ENCODE measurements at places on chromosomes 7 and 10. TPM values are rescaled to one million over a fixed set of nuclear protein-coding genes. Genes with fewer than 3 reads are reported as not detected.

GRCh38 chr7:22677680-22678079, 49.3 kb upstream of the IL6 start:
- DNase-seq: no peak

DNA sequence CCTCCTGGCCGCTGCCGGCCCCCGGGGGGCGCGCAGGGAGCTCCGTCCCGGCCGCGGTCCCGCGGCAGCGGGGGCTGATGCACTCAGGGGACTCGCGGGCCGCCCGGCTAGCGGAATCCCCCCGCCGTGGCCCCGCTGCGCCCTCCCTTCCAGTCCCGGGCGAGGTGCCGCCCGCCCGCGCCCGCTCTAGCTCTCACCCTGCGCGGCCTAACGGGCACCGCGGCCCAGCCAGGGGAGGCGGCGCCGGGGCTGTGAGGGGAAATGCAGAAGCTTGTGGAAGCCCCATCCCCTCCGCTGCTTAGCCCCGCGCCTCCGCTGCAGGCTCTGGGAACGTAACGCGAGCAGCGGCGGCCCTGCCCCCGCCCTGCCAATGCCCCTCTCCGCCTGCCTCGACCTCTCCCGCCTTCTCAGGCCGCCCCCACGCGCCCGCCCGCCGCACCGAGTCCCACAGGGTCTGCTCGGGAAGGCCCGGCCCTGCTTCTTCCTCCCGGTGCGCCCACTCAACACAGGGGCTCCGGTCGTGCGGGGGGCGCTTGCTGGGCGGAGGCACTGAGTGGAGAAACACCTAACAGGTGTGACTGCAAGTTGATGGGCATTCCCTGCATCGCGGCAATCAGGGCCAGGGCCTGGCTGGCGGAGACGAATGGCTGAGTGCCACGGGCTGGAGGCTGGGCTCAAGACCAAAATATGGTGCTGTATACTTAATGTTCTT, 384 bp upstream of the TMEM229A start:
- peak; percentile 70 for DNase-seq

GRCh38 chr7:42677751-42678699, 233.8 kb downstream of the C7orf25 start:
- DNase-seq: no peak

GRCh38 chr10:132918617-132919373, 23.6 kb downstream of the CFAP46 start:
- DNase-seq: no peak

DNA sequence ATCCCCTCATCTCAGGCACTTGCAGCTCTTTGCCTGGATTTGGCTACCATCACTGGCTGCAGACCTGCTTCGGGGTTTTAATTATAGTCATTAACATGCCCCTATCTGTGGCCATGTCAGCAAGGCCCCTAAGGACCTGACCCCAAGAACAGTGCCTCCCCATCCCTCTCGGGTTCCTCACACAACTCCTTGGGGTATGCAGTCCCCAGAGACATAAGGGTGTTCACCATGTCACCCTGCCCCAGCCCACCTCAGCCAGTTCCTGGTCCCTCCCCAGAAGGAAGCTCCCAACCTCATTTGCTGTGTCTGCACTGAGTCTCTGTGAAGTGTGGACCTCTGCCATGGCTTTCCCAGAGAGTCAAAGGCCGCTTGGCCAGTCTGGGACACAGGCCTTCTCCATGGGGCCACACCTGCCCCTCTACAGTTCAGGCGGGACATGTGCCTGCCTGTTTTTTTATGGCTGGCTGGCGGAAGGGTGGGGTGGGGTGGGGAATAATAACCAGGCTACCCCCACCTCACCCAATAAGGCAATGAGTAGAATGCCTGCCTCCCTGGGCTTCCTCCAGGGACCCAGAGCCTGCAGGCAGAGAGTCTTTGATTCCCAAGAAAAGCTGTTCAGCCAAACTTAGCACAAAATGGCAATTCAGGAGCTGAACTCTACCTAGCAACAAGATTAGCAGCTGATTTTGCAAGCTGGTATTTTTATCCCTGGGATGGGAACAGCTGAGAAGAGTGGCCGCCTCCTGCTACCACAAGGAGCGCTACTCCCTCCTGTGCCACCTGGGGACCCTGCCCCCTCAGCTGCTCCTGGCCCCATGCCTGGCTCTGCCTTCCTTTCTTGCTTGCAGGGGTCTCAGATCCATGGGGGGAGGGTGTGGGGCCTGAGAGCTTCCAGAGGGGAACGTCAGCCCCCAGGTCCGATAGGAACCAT, 23.7 kb upstream of the CAMK2B start:
- no peak for DNase-seq

DNA sequence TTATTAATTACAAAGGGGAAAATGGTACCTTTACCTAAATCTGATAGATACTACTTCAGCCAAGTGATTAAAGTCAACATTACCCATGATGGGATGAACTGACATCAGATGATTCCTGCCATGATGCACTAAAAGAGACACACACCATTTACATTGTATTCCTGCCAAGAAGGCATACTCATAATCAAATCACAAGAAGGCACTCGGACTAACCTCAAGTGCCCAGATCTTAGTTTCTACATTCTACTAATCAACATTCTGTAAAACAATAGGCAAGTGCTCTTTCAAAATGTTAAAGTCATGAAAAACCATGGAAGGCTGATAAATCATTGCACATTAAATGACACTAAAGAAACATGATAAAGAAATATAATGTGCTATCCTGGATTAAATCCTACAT, 44.4 kb downstream of the SLC35G1 start:
- no peak for DNase-seq

- no peak for DNase-seq
Observed at GRCh38 chr7:107594961-107595737, 15.1 kb downstream of the BCAP29 start.

DNA sequence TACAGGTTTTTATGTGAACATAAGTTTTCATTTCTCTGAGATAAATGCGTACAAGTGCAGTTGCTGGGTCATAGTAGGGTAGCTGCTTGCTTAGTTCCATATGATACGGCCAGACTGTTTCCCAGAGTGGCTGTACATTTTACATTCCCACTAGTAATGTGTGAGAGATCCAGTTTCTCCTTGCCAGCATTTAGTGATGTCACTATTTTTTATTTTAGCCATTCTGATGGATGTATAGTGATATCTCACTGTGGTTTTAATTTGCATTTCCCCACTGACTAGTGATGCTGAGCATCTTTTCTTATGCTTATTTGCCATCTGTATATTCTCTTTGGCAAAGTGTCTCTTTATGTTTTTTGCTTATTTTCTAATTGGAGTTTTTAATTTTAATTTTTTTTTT, 4.2 kb downstream of the ZMIZ2 start:
- no peak for DNase-seq

DNA sequence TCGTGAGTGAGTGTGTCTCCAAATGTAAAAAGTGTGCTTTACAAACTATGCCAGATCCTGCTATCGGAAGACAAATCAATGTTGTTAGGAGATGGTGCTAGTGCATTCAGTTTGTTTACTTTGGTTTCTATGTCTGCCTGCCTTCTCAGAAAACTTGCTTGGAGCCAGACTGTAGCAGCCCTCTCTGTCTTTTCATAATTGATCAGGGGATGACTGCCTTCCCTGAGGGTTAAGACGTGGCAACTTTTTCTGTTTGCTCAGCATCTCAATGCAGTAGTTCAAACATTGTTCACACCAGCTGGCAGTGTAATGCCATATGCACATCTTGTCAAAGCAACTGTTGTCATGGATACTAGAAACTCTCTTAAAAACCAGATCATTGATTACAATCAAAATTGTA, 118.5 kb downstream of the FOXP2 start:
- DNase-seq: no peak

DNA sequence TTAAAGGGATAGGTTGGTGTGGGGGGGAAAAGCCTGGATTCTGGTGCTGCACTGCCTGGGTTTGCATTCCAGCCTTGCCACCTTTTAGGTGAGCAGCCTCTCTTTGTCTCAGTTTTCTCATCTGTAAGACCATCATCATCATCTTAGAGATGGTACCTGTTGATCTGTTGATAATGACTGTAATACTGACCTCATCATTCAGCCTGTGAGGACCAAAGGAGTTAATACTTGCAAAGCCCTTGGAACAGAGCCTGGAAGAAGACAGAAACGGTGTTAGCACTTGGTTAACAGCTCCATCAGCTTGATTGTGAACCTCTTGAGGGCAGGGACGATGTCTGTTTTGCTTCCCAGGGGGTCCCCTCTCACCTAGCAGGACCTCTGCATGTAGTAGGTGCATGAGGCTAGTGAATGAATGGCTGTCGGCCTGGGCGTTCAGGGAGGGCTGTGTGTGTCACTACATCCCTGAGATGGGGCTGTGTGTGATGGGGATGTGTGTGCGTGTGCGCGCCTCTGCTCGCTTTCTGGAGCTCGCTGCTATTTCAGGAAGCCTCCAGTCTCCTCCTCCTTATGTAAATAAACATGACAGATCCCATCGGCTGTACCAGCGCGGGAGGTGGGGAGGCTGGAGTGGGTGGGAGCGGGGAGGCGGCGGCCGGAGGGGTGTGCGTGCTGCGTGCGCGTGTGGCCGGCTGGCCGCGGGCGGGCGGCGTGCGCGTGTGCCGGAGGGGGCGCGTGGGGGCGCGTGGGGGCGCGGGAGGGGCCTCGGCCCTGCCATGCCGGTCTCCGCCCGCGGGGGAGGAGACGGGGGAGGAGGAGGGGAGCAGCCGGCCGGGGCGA, 61.2 kb downstream of the NEURL1 start:
- peak; percentile 85 for DNase-seq

- DNase-seq: no peak
Observed at GRCh38 chr7:103711413-103711812, 265.4 kb upstream of the SLC26A5 start.

DNA sequence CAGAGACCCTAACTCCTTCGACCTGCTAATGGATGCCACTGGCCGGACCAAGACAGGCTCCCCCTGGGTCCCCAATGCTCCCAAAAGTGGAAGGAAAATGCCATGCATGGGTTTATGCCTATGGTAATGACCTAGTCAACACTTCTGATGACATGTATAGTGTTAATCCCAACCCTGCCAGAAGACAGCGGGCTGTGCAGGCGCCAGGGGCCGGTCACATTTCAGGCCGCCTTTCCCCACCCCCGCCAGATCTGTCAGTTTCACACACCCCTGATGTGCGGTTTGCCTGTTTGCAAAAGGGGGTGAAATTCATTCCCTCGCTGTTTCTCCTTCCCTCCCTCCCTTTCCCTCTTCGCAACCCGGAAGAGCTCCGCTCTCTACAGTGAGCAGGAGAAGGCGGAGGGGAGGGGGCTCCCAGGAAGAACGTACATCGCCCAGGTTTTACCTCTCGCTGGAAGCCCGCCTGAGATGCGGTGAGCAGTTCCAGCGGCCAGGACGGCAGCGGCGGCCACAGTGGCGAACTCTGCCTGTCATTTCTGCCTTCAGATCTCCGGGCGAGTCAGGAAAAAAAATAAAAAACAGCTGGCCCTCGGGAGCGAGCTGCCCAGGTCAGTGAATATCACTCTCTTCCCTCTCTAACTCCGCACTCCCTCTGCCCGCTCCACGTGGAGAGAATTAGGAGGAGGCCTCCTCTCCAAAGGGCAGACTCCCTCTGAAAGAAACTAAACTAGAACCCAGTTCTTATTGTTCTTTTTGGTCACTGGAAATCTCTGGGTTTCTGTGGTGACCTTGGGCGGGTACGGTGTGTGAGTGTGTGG, 9.4 kb upstream of the GATA3 start:
- no peak for DNase-seq

DNA sequence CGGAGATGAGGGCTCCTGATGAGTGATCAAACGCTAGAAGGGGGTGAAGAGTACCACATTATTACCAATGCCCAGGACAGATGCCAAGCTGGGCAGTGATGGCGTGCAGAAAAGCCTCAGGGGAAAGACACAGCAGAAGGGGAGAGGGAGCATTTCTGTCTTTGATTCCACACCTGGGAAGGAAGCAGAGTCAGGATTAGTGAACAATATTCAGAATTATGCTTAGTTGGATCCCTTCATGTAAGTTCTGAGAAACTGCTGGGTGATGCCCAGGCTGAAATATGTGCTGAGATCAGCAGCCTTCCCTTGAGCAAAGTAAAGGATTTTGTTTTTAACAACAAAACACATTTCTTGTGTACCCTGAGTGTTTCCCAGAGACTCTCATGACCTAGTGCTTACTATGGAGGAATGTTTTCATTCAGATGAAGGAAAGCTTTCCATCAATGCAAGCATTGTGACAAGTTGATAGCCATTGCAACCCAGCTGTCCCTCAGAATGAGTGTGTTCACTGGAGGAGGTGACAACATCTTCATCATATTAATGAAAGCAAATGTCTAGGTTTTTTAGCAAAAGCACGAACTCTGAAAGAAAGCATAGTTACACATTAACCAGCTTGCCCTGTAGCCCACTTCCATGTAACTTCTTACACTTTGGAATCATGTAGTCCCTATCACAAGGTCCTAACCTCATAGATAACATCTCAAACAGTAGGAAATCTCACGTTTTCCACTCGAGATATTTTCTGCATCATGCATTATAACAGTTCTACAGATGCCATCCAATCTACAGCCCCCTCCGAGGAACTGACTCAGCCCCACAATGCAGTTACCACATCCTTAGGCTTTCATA, 23.8 kb upstream of the AKR1C1 start:
- DNase-seq: no peak

DNA sequence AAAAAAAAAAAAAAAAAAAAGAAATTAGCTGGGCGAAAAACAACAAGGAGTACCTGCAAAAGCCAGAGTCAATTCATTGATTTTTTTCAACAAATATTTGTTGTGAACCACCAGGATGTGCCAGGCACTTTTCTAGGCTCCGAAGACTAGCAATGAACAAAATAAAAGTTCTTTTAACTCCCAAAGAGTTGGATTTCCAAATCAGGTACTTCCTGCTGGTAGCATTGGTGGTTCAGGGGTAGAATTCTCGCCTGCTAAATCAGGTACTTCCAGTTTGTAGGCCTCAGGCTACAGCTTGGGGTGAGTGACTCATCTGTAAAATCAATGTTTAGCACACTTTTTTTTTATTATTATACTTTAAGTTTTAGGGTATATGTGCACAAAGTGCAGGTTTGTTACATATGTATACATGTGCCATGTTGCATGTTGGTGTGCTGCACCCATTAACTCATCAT, 10.9 kb downstream of the PPA1 start:
- DNase-seq: no peak

- DNase-seq: no peak
Observed at GRCh38 chr10:126687121-126687606, 16.7 kb upstream of the C10orf90 start.

DNA sequence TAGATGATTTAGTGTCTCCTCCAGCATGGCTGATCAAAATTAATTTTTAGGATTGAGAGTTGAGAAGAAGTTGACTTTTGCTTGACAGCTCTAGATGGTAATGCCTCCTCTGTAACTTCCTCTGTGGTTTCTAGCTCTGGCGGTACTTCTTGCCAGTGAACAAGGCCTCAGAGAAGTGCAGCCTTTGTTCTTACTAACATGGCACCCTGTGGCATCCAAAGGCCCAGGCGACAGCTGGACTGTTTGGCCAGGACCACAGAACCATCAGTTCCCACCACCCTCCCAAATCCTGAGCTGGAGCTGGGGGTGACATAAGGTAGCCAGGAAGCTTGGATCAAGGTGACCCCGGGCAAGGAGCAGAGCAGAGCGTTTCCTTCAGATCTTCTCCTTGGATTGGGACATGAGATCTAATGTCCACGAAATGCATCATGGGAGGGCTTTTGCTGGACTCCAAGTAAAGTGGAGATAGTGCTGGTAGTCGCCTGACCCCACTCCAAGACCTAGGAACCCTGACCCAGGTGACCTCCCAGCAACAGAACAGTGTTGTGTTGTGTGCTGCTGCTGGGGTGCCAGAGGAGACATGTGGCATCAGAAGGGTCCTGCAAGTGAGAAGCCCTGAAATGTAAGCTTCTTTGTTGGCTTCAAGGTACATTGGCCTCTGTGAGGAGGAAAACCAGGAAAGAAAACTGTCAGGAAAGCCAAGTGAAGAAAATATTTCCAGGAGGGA, 41.8 kb downstream of the APBB1IP start:
- no peak for DNase-seq

ZNF503 gene
- 2.0 TPM for total RNA-seq

FAM3C gene
- 6.0 TPM for total RNA-seq

ITGB8 gene
- total RNA-seq: not detected

PIP gene
- total RNA-seq: not detected

ABCB4 gene
- total RNA-seq: not detected

LIPN gene
- total RNA-seq: not detected
